ENCODE measurements at places on chromosomes 5 and 9.

- no peak for DNase-seq
Measured at GRCh38 chr5:44388321-44389089, 715 bp downstream of the FGF10 start.

DNA sequence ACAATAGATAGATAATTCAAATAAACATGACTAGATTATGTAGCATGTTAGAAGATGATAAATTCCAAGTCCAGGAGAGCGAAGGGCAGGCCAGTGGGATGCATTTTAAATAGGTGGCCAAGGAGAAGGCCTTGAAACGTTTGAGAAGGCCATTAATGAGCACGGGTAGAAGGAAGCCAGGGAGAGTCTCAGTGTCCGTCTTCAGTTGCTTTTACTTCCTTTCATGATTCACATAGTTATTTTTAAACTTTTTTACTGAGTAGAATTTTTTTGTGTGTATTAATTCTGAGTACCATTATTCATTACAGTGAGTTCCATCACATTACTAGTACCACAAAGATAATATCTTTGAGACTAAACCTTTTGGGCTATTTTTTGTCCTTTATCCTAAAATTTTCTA, 259.2 kb downstream of the ARRDC3 start:
- DNase-seq, result no peak

- DNase-seq, result no peak
Measured at GRCh38 chr5:19903611-19904010, 84.4 kb downstream of the CDH18 start.

DNA sequence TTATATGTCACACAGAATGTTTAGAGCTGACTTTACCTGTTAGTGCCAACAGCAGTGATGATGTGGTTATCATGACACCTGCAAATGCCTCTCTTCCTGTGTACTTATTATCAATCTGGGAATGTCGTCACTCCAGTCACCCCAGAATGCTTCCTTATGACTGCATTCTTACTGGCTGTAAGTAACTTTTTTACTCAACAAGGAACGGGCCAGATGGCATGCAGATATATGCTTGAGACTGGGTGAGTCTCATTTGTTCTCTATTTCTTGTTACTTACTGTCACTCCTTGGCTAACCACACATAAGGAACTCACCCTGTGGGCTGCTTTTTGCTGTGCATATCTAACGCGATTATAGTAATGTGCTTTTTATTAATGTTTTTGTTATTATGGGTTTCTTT, 385.5 kb upstream of the MEF2C start:
- no peak for DNase-seq

GRCh38 chr5:142390334-142390733, 65.5 kb upstream of the SPRY4 start:
- no peak for DNase-seq

DNA sequence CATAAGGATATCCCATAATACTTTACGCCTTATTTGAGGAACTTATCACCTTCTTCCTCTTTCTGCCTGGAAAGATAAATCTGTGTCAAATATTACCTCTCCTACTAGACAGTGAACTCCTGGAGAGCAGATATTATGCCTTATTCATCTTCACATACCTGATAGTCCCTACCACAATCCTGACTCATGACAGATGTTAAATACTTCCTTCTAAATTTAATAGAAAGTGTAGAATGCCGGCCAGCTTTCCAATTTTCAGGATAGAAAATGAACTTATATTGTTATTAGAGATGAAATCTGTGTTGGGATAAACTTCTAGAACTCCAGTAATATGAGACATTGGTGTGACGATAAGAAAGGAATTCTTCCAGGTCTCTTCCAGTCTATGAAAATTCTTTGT, 89.0 kb downstream of the GCNT4 start:
- DNase-seq, result no peak

- DNase-seq, result no peak
Measured at GRCh38 chr9:93237540-93237939, 53.6 kb downstream of the WNK2 start.

DNA sequence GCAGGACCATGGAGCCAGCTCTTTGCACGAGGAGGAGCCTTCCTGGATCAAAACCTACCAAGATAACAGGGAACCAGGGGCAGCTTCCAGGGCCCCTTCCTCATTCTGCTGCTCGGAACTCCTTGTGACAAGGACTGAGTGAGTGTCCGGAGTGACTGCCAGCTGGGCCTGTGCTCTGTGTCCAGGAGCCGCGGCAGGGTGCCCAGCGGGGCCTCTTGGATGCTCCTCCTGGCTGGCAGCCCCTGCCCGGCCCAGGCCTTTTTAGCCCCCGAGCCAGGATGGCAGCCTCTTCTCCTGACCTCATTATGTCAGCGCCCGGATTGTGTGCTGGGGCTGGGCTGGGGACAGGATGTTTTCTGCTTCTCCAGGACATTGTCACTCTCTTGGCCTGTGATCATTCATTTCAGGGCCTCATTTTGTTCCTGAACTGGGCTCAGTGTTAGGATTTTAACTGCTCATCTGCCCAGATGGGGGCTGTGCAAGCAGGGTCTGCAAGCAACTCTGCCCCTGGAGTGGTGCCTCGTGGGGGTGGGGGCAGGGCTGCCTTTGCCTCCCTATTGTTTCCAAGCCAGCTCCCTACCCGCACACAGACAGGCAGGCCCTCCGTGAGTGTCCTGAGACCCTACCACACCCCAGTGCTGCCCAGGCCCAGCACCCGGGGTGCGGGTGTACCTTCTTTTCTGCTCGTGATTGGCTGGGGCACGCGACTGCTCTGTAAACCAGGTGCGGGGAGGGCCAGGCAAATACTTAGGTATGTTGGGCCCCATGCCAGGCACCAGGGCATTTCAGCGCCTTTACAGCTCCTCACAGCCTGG, 161.6 kb downstream of the COL23A1 start:
- no peak for DNase-seq

- no peak for DNase-seq
Measured at GRCh38 chr5:104146652-104147051, 584.1 kb upstream of the NUDT12 start.

- DNase-seq, result no peak
Measured at GRCh38 chr5:163706053-163706771, 200.8 kb downstream of the MAT2B start.

- DNase-seq, result no peak
Measured at GRCh38 chr5:54753034-54753433, 232.4 kb downstream of the ESM1 start.

DNA sequence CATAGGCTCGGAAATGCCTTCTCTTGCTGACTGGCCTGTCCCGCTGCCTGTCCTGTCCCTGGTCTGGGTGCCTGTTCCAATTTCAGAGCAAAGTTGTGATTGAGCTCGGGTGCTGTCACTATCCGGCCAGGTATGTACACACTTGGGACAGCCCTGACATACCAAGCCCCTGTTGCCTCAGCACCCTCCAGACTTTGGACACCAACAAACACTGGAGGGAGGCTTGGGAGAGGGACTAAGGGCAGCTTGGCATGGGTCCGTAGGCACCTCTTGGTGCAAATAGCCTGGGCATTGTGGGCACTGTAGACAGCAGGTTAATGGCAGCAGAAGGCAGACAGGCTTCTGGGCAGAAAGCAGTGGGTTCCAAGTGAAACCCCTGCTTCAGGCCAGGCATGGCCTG, 86.3 kb upstream of the SEMA6A start:
- no peak for DNase-seq

DNA sequence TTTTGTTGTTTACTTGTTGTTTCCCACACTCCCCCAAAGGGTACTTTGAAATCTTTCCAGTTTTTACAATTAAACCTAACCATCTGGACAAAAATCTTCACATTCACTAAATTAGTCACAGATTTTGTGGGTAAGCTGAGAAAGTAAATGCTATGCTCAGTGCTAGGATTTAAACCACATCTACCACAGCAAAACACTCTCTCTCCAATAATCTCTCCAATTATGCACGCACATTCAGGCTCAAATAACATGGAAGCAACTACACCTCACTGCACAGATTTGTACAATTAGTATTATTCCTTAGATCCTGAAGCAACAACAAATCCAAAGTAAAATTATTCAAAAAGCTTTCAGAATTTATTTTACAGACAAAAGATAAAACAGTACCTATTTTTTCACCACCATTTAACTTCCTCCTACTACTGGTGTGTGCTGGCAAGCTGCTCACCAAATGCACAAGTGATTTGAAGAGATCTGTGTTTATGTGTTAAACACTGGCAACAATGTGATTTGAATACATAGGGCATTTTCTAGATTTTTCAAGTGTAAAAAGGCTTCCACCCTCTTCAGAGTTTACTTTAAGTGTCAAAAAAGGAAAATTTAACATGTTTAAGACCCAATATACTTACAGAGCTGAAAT, 16.6 kb downstream of the ZNF608 start:
- DNase-seq, result no peak

- no peak for DNase-seq
Measured at GRCh38 chr5:143896966-143897365, 85.0 kb downstream of the HMHB1 start.

- no peak for DNase-seq
Measured at GRCh38 chr9:129509533-129509928, 111.4 kb downstream of the C9orf50 start.

GRCh38 chr9:28272127-28272526, 698.8 kb upstream of the C9orf72 start:
- DNase-seq, result no peak

DNA sequence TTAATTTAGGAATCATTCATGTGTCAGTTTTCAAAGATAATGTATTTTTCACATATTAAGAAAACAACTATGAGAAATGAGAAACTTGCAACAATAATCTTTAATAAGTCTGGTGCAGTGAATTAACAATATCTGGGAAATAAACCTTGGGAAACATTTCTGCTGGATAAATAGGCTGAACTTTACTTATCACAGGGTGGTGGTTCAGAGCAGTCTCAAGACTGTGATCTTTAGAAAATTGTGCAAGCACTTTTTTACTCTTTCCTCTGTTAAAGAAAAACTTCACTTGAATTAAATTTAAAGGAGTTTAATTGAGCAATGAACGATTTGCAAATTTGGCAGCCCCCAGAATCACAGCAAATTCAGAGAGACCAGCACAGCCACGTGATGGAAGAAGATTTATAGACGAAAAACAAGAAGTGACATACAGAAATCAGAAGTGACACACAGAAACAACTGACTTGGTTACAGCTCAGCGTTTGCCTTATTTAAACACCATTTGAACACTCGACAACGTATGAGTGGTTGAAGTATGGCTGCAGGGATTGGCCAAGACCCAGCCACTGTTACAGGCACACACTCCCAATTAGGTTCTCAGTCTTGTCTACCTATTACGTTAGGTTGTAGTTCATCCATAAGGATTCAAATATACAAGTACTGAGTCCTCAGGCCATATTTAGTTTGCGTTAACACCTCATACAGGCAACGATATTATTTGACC, 631.9 kb downstream of the SLCO4C1 start:
- no peak for DNase-seq

- no peak for DNase-seq
Measured at GRCh38 chr5:149447373-149448367, 68.6 kb upstream of the IL17B start.

DNA sequence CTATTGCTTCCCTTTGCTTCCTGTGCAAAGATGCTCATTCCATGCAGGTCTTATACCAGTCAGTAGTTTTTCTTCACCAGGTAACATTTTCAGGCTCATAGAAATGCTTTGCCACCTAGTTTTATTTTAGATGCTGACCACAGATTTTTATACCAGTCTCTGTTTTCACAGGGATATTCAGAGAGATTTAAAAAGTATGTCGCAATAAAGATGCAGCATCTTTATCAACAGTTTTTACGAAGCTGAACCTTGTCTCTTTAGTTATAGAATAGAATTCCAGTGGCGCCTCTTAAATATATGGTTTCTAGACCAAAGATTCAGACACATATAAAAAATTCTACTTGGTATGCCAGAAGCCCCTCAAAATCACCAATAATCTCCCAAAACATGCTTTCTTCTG, 155.7 kb upstream of the PCSK5 start:
- DNase-seq, result no peak

GRCh38 chr5:154352960-154353548, 92.7 kb upstream of the SAP30L start:
- DNase-seq, result no peak

- DNase-seq, result no peak
Measured at GRCh38 chr9:72674961-72675360, 153.6 kb downstream of the TMC1 start.

DNA sequence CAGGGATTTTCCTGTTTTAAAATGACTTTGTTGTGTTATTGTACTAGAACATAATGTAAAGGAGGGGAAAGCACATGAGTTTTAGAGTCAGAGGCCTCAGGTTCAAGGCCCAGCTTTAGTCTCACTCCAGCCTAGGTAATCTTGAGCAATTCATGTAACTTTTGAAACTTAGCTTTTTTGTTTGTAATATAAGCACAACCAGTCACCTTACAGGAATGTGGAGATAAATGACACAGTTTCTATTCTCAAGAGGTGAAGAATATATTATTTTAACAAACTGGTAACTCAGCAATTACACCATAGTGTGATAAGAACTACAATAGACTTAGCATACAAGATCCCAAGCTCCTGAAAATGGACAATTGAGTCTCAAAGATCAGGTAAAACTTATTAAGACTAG, 51.2 kb downstream of the ADAMTS19 start:
- no peak for DNase-seq

- no peak for DNase-seq
Measured at GRCh38 chr9:75953218-75953617, 62.7 kb downstream of the PCSK5 start.

GRCh38 chr9:75001719-75002421, 26.2 kb downstream of the CARNMT1 start:
- DNase-seq, result no peak

- no peak for DNase-seq
Measured at GRCh38 chr9:114787781-114788498, 17.9 kb downstream of the TNFSF15 start.

DNA sequence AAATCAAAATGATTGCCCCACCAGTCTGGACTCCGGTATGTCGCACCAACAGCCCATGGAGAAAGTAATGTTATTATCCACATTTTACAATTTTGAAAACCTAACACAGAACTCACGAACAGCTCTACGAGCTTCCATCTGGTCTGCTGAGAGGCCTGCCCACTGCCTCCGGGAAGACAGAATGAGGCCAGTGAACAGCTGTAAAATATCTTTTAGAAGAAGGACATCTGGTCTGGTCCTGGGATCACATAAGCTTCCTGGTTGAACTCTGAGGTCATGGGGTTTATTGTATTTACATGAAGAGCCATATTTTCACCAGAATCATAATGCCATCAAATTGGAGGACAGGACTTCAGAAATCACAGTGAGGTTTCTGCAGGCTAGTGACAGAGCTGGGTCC, 89.0 kb downstream of the FRMD3 start:
- DNase-seq, result no peak

- DNase-seq, result no peak
Measured at GRCh38 chr5:112703866-112704820, 33.5 kb upstream of the APC start.

DNA sequence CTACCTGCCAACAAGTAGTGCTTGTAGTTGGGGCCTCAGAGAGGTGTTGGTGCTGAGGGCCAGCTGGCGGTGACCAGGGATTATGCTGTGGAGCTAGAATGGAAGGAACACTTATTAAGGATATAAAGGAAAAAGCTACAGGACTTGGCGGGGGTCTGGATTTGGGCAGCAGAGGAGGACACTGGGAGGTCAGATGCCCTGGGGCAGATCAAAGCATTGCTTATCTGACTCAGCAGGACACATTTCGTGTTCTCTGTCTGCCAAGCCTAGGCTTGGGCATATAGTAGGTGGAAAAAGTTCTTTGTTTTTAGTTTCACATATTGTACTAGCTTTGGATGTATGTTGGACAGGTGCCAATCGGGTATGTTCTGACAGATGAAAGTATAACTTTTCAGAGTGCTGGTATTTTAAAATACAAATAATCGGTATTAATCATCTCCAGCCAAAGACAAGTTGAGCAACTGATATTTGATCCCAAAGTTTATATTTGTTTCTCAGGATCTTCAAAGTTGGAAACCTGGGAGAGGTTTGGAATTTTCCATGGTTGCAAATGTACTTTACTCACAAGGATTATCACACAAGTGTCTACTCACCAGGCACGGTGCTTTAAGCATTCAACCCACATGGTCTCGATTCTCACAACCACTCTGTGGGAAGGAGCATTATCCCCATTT, 69.4 kb downstream of the IQGAP2 start:
- DNase-seq, result no peak
